ENCODE measurements at places on chromosomes 13 and 19.
A peak's percentile ranks its signal among the peaks of the same experiment; 100 is the strongest.

DNA sequence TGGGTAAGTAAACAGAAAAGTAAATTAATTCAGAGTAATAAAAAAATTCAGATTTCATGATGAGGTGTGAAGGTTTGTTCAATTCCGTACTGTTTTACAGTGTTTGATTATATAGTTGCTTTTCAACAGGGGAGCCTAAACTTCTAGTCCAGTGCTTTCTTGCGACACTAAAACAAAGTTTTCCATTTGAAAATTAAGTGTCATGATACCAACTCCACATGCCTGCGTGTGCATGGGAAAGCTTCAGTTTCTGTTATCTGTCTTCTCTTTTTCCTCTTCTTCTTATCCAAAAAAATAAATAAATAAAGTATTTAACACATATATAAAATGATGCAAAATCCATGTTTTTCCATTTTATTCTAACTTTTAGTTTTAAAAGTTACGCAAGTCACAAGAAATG is 165.3 kb downstream of the DACH1 start:
- no peak for DNase-seq

- no peak for DNase-seq
Observed at GRCh38 chr13:90800082-90800746, 547.3 kb upstream of the MIR17HG start.

DNA sequence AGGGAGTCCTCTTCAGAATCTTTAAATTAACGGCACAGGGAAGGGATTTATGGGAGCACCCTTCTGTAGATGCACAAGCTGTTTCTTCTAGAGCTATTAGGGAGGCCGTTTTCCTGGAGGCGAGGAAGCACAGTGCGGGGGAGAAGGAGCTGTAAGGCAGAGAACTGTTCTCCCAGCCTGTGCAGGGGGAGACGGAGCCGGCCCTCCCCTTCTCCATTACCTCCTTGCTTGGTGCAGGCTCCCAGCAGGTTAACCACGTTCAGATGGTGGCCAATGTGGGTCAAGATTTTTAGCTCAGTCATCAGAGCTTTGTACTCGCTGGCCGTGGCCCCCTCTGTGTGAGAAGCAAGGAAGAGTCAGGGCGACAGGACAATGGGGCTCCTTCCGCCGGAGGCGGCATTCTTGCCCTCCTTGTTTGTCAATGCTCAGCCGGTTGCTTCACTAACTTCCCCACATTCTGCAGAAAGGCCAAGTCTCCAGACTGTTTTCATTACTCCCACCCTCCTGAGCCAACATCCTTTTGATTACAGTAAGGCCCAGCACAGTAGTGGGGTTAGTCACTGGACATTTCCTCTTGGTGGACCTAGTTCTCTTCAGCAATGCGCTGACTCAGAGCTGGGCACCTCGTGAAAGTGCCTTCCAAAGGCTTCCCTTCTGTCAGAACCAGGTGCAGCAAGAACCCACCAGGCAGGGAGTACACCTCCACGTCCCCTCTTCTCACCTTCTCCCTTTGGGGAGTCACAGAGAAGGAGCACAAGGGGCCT is 165.4 kb downstream of the FLT1 start:
- DNase-seq, result no peak

DNA sequence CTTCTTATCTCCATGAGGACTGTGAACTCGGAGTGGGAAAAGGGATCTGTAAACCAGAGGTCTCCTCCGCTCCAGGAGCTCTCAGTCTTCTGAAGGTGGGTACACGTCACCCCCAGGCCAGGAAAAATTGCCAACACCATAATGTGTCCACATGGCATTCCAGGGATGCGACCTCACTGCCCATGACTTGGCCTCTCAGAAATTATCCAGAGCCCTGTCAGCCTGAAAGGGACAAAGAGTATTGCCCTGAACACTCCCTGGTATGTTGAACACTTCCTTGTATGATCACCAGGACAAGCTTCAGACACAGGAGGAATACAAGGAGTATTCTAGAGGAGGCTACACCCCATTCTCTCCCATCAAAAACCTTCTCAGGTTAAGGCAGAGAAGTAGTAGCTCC is 81.0 kb upstream of the SLC7A1 start:
- no peak for DNase-seq

- no peak for DNase-seq
Observed at GRCh38 chr19:45056831-45057230, 18.0 kb downstream of the CLASRP start.

DNA sequence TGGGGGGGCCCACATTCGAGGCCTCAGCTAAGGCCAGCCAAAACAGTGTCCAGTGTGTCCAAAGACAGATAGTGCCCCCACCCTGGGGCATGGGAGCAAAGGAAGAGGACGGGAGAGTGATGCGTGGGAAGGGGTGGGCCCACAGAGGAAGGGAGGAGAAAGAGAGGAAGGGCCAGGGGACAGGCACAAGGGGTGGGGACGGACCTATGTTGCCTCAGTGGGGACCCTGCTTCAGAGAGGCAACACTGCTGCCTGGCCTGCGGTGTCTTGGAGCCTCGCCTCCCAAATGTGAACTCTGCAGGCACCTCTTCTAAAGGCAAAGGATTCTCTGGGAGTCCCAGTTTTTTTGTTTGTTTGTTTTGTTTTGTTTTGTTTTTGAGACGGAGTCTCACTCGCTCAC is 230.2 kb upstream of the MAB21L1 start:
- DNase-seq, result no peak

- peak; percentile 99 for DNase-seq
Observed at GRCh38 chr13:77733674-77734073, 36.2 kb downstream of the SLAIN1 start.

- no peak for DNase-seq
Observed at GRCh38 chr19:34284505-34284904, 30.2 kb downstream of the GARRE1 start.

GRCh38 chr13:101892296-101892695 is 439.8 kb downstream of the ITGBL1 start:
- DNase-seq, result peak; percentile 7

DNA sequence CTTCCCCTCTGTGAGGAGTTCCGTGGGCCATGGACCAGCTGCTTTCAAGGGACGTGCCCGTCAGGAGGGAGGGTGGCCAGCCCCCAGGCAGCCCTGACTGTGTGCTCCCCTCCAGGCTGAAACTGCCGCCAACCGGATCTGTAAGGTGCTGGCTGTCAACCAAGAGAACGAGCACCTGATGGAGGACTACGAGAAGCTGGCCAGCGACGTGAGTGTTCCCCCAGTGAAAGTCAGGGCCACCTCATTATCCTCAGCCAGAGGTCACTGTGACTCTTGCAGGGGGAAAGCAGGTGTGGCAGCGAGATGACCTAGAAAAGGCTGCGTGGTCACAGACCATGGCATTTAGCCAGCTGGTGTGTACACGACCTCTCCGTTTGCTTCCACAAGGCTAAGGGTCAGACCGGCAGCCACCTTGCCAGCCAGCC is 29.9 kb downstream of the CAPN12 start:
- DNase-seq, result no peak

- DNase-seq, result no peak
Observed at GRCh38 chr19:7663706-7664105, 5.1 kb upstream of the RETN start.

- no peak for DNase-seq
Observed at GRCh38 chr19:32352241-32352630, 6.8 kb downstream of the ZNF507 start.

- DNase-seq, result no peak
Observed at GRCh38 chr13:24134757-24135156, 25.8 kb upstream of the SPATA13 start.

DNA sequence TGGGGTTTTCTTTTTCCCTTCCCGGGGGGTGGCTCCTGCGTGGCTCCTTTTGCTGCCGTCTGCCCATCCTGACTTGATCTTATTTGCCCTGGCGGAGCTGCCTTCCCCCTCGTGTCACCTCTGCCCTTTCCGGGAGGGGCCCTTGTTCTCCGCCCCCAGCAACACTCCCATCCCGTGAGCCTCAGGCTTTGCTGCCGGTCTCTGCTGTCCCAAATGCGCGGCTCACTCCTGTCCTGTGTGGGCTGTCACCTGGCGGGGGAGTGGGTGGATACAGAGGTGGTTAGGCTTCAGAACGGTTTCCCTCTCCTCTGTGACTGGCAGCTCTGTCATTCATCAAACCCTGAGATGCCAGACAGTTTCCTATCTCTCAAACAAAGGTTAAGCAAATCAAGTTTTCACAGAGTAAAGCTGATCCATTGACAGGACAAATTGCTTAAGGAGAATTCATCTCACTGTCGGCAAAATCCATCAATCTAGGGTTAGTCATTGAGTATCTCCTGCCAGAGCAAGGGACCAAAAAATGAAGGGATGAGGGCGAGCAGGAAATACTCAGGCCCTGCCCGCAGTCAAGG is 84.0 kb downstream of the ANKRD10 start:
- no peak for DNase-seq

- DNase-seq, result peak; percentile 35
Observed at GRCh38 chr19:45442778-45443461, 19.2 kb upstream of the ERCC1 start.

- DNase-seq, result peak; percentile 88
Observed at GRCh38 chr13:97189928-97190327, 32.2 kb upstream of the MBNL2 start.

DNA sequence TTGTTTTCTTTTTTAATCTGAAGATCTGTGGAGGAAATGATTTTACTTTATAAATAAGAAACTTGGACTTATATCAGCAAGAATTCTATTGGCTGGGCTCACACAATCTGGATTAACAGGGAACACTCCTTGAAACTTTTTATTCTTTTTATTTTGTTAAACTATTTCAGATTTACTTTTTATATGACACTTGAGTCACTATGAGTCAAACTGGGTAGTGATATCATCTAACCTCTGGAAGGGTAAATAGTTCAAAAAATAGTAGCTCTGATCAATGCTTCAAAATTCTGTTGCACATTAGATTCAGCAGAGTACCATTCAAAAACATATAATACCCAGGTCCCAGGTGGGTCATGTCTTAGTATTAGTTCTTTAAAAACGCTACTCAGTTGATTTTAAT is 55.1 kb upstream of the NBEA start:
- no peak for DNase-seq

- no peak for DNase-seq
Observed at GRCh38 chr13:30051531-30052060, 201.2 kb upstream of the UBL3 start.

- no peak for DNase-seq
Observed at GRCh38 chr13:93709506-93710244, 483.1 kb downstream of the GPC6 start.

- DNase-seq, result no peak
Observed at GRCh38 chr19:13060233-13060963, 42.3 kb downstream of the LYL1 start.

DNA sequence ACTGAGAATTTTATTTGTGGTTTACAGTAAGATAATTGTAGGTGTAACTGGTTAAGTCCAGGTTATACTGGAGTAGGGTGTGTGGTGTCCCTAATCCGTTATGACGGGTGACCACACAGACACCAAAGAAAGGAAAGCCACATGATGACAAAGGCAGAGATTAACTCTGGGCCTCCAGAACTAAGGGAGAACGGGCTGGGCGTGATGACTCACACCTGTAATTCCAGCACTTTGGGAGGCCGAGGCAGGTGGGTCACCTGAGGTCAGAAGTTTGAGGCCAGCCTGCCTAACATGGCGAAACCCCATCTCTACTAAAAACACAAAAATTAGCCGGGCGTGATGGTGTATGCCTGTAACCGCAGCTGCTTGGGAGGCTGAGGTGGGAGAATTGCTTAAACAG is 10.2 kb upstream of the FUT2 start:
- DNase-seq, result no peak

DNA sequence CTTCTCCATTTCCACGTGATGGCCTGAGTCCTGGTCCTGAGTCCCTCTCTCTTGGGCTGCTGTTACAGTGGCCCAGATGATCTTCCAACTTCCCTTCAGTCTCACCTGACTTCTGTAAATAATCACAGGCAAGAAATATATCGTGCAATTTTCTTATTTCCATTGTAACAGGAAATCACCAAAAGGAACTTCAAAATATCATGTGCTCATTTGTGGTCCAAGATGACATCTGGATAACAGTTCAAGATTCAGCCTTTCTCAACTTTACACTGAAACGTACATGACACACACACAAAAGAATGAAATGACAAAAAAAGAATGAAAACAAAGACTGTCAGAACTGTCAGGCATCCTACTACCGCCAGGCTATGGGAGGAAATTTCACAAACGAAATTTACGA is 22.0 kb upstream of the RAP2A start:
- no peak for DNase-seq

- peak; percentile 36 for DNase-seq
Observed at GRCh38 chr13:52001120-52001731, 10.0 kb downstream of the ATP7B start.

- DNase-seq, result peak; percentile 45
Observed at GRCh38 chr19:45716359-45717130, 14.2 kb downstream of the FBXO46 start.

DNA sequence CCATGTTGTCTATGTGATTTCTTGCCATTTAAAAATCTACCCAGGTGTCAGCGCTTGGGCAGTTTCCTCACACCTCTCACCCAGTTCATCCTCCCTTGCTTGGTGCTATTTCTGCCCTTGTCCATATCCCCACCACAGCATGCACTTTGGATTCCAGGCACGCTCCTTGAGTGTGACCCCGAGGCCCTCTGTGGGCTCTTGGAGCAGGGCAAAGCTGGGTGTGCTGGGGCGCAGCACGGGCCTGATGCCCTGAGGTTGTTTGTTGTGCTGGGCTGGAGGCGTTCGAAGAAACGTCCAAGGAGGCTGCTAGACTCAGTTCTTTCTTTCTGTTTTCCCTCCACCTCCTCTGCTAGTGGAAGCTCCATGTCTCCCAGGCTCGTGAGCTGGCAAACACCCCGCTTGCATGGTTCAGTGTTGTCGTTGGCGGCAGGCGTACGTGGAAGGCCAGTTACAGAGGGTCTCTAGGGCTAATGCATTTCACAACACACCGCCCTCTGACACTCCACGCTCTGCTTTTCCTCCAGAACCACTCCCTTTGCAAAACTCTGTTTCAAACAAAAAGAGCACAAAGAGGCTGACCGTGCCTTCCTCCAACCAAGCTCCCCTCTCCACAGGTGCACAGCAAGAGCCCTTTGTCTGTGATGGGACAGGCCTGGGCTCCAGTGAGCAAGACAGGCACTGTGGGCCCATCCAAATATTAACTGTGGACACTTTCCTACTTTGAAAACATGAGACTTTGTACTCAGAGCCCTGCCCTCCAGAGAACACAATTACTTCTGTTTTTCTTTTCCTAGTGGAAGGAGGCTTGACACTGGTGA is 117.7 kb upstream of the GJB6 start:
- no peak for DNase-seq

DNA sequence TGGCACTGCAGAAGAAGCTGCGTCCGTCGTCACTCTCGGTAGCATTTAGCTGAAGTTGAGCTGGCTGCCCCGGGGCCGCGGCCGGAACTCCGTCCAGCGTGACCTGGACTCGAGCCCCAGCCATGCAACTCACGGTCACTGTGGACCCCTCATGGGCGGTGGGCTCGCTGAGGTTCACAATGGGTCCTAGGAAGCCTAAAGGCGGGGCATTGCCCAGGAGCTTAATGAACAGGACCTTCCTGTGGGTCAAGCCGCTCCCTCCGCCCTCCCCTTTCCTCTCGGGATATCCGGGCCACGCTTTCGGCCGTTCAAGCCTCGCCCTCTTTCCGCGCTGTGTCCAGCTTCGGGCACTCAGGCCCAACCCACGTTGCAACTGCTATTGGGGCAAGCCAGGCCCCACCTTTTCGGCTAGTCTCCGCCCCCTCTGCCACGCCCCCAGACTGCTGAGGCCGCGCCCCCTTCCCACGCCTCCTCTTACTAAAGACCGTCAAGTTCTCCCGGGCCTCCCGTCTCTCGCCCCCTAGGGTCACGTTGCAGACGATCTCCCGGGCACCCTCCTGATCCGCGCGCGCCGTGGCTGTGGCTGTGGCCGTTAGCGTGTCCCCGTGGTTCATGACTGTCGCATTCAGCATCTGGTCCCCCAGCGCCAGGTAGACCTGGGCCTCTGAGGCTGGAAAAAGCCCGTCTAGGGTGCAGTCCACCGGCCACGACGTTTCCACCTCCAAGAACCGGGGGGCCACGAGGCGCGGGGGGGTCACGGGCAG is 1.4 kb upstream of the RAVER1 start:
- DNase-seq, result peak; percentile 62
